ENCODE measurements at places on chromosomes 12 and 14.

DNA sequence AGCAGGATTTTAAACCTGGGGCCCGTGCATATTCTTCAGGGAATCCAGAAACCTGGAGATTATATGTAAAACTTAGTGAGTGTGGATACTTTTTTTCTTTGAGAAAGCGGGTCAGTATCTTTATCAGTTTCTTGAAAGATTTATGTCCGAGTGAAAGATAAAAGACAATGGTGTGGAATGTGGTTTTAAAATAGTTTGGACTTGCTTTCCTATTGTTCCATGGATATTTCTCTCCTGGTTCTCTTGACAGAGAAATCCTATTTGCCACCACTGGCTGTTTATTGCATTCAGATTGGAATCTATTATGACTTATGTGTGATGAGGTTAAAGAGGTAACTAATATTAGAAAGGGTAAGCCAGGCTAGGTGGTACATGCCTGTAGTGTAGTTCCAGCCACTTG is 27.4 kb downstream of the KTN1 start:
- no peak for DNase-seq

DNA sequence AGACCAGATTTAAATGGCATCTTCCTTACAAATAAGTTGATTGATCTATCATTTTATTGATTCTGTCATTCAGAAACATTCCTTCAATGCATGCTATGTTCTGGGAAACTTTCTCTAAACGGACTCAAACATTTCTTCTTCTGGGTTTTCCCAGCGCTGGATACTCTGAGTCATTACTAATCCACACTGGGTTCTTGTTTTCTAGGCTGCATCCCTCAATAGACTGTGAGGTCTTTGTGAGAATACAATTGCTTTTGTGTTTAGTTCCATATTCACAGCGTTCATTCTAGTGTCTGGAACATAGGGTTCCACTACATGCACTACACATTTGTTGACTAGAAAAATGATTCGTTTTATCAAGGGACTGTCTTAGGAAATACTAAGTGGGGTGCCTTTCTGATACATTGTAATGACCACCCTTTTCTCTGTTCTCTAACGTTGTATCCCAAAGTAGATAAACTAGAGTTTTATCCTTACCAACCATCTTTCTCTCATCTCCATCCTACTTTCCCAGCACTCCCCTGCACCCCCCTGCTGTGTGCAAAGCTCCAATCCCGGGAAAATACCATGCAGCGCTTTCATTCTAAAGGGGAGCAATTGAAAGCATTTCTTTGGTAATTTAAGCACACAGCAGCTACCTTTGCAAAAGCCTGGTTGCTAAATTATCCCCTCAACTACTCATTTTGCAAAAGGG is 878.7 kb downstream of the DIO2 start:
- DNase-seq: no peak

GRCh38 chr12:18486036-18486435 is 224.7 kb downstream of the PIK3C2G start:
- DNase-seq: no peak

- DNase-seq: no peak
These were observed 18.0 kb upstream of the SLC38A4 start for GRCh38 chr12:46843811-46844210.

All from RCC 7860 (cell line).